ENCODE measurements at places on chromosomes 16 and 17.

DNA sequence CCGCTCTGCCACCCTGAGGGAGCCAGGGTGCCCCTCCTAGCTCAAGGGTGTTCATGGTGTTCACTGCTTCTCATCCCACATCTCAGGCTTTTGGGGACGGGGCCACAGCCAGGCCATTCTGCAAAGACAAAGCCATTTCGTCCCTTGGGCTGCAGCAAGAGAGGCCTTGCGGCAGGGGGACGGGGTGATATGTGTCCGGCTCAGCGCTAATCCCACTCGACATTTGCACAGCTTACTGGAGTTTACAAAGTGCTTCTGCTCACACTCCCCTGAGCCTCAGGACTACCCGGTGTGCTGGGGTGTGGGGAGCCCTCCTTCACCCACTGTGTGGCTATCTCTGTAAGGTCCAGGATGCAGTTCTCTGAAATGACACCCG is 84.3 kb downstream of the RTN4RL1 start:
- DNase-seq, result no peak

DNA sequence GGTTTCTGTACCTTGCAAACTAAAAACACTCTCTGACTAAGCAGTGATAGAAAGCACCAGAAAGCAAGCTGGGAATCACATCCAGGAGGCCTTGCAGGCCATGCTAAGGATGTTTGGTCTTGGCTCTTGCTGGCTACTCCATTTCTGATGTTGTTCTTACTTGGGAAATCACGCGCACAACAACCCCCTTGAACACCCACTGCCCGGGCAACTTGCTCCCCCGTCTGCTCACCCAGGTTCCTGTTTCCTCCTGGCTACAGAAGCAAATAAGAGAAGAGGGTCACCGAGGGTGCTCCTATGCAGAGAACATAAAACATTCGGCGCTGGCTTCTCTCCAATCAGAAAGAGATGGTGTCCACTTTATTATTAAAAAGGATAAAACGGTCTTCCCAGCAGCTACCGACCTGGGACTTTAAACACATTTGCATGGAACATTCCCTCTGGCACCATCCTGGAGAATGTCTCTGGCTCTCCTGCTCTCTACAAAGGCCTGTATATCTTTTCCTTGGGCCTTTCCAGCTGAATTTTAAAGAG is 271.2 kb upstream of the RPL38 start:
- no peak for DNase-seq

DNA sequence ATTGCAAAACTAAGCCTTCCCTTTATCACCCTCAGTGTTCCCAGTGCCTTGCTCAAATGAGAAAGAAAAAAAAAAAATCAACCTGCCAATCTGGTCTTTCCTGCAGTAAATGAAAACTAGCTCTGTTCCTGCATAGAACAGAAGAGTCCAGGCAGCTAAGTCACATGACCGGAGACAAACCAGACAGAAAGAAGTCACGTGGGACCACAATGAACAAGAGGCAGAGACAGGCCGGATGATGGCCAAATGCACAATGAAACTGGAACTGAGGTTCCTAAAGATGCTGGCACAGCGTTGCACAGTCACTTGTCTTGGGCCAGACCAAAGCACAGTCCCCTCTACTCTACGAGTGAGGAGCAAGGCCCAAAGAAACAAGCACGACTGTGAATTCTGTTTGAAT is 172.5 kb downstream of the GRIN2A start:
- DNase-seq, result no peak

GRCh38 chr17:75473246-75473645 is 16.8 kb downstream of the TMEM94 start:
- DNase-seq, result no peak

- DNase-seq, result peak; percentile 91
Measured at GRCh38 chr17:45123930-45124796, 8.2 kb downstream of the PLCD3 start.

GRCh38 chr16:3715430-3715829 is 1.9 kb downstream of the TRAP1 start:
- DNase-seq, result no peak

- no peak for DNase-seq
Measured at GRCh38 chr17:31388770-31389656, 2.5 kb upstream of the RAB11FIP4 start.

- no peak for DNase-seq
Measured at GRCh38 chr17:51652529-51652928, 392.2 kb downstream of the UTP18 start.

- no peak for DNase-seq
Measured at GRCh38 chr16:30923554-30924075, at the start of gene FBXL19. TSS of gene FBXL19 (plus strand) at chr16:30923572. CDS start at chr16:30925755, 2,183 bp downstream.

DNA sequence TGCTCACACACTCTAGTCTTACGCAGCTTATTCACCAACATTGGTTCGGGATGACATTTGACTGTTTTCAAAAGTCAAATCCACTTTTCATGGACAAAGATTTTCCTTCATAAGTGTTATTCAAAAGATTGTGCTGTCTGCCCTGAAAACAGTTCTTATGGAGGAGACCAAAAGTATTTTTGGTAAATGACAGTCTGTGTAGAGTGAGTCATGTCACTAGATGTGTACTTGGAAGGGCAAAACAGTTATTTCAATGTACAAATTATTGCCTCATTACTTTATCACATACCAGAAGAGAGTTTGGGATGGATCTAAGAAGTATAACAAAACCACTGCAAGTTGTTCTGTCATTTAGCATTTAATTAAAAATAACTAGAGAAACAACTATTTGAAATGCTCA is 265.6 kb downstream of the CDH13 start:
- DNase-seq, result no peak

DNA sequence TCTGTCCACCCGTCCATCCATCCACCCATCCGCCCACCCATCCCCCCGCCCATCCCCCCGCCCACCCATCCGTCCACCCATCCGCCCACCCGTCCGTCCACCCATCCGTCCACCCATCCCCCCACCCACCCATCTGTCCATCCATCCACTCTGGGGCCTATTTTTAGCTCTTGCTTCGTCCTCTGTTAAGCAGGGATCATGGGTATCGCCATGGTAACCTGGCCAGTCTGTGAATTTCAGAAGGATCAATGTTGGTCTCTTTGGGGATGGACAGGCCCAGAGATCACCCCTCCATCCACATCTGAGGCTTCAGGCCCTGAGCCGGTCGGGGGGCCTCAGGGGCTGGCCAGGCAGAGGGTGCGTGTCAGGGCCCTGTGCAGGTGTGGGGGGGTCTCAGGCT is 15.2 kb upstream of the DPEP1 start:
- DNase-seq, result peak; percentile 49

- peak; percentile 50 for DNase-seq
Measured at GRCh38 chr17:47286198-47286914, 32.7 kb downstream of the ITGB3 start.

- DNase-seq, result no peak
Measured at GRCh38 chr16:9408297-9408878, 316.9 kb downstream of the HAPSTR1 start.

DNA sequence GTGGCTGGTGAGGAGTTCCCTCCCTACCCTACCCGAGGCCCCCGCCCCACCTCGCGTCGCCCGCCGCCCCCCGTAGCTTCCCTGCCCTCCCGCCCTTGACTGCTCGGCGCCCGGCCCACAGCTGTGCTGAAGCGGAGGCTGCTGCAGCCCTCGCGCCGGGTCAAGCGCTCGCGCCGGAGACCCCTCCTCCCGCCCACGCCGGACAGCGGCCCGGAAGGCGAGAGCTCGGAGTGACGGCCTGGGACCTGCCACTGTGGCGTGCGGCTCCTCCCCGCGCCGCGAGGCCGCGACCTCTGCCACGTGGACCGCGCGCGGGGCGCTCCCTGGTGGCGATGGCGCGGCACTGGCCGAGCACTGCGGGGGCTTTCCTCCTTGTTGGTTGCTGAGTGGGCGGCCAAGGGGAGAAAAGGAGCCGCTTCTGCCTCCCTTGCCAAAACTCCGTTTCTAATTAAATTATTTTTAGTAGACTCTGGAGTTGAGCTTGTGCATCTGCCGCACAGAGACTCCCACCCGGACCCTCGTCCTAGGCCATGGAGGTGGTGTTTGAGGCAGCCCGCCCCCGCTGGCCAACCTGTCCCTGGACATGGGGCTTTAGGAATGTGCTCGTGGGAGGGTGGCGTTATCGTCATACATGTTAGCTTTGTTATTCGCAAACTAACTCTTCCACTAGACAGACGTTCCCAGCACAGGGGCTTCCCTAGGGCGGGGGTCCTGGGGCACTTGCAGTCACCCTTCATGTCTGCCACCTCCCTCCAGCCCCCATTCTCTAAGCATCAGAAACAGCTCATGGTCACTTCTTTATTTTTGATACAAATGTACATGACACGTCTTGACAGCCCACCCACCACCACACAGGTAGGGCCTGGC is 4.4 kb downstream of the TP53I13 start:
- peak; percentile 58 for DNase-seq

DNA sequence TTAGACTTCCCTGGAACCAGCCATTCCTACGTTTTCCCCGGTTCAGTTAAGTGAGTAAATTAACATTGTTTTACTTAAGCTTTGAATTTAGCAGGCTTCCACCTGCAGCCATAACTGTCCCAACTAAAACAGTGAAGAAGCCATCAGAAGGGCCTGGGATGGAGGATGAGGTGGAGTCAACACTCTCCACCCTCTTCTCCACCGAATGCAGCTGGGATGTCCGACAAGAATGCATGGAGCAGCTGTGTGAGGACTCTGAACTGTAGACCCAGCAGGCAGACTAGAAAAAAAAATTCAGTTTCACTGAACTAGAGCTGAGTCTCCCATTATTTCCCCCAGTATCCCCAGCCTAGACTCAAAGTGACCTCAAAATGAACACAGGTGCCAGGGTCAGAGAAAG is 114.8 kb downstream of the C16orf95 start:
- peak; percentile 48 for DNase-seq

- no peak for DNase-seq
Measured at GRCh38 chr17:51499897-51500296, 239.6 kb downstream of the UTP18 start.

DNA sequence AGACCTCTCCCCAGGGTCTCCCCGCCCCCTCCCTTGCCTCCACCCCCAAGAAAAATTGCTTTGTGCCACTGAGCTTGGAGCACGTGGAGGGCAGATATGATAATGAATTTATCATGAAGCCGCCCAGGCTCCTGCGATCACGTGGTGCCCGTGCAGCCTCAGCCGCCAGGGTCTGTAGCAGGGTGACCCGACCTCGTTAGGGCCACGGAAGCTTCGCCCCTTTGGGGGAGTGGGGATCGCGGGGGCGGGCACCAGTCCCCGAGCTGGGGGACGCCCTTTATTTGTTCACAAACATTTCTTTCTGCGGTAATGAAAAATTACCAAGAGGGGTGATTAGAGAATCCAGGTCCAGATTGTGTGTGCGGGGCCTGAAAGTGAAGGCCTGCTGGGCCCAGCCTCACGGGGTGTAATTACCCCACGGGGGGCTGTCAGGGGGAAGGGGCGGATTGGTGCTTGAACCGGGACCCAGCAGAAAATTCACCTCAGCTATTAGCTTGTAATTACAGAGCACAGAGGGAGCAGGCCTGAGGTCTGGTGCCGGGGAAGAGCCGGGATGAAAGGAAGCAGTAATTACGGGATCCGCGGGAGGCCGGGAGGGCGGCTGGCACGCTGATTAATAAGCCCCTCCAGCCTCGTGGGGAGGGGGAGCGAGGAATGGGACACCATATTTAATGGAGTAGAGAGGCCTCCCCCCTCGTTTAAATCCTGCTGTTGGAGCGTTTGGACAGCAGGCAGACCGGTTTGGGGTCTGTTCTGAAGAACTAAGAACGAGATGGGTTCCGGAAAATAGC is 13.3 kb downstream of the GSE1 start:
- no peak for DNase-seq

DNA sequence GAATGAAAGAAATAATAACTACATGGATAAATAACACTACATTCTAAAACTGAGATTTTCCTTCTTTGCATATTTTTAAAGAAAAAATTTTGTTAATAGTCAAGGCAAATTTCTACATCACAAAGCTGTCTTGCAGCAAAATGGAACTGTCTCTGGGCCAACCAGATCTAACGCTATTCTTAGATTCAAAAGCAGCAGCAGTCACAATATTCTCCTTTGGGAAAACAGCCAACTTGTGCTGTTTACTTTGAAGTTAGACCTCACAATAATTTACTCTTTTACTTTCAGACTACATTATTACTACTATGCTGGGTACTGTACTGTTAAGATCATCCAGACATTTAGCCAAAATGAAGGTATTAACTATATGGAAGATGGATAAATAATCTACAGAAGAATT is 189.1 kb downstream of the CEP112 start:
- DNase-seq, result peak; percentile 24

- no peak for DNase-seq
Measured at GRCh38 chr17:50299776-50300175, 25.5 kb downstream of the TMEM92 start.

GRCh38 chr16:26772503-26772902 is 294.2 kb upstream of the C16orf82 start:
- DNase-seq, result no peak

- DNase-seq, result no peak
Measured at GRCh38 chr17:29060475-29060874, 17.5 kb downstream of the PIPOX start.

DNA sequence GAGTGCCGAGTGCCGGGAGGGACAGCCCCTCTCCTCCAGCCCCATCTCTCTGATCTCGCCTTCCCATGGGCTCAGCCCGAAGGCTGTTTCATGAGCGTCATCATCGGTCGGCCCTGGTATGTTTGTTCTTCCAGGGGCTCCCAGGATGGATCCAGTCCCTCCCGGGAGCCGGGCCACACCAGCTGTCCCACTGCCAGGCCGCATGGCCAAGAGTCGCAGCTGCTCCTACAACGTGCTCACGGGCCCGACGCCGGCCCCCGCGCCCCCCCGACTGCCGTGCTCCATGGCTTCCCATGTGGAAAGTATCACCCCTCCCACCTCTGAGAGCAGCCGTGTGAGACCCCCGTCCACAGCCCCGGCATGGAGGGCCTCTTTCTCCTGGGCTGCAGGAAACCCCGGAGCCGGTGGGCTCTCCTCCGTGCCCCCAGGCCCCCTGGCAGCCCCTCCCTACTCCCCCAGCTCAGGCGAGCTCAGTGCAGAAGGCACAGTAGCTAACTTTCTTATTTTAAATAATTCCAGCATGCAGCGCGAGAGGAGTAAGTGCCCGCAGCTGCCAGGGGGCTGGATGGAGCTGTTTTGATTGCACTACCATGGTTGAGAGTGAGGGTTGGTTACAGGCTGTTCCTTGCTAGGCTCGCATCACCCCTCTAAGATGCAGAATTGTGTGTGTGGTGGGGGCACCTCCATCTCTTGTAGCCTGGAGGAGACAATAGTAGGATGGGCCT is 26.6 kb upstream of the GSE1 start:
- no peak for DNase-seq

DNA sequence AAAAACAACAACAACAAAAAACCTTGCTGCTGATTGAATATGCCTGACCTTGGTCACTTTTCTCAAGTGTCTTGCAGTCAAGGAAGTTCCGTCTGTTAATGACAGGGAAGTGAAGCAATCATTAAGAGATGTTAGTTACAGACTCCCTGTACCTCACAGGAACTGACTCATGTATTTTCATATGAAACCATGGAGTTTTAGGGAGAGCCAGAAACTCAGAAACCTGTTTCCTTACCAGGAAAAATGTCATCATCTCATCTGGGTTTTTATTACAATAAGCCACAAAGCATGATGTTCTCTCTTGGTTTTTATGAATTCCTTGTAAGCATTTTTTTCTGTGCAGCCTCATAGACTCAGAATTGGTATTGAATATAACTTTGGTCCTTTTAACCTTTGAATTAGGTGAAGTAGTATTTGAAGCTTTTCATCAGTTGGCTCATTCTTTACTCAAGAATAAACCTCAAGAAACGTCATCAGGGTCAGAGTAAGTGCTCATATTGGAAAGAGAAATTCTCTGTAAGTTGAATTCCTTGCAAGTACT is 10.3 kb downstream of the LYRM1 start:
- peak; percentile 92 for DNase-seq

- no peak for DNase-seq
Measured at GRCh38 chr17:36935671-36936454, 1.4 kb upstream of the LHX1 start.
